Stimulated activated CD4-positive, alpha-beta T cell treated with anti-CD3 and anti-CD28 coated beads, Interleukin-15, amount 100 ng/mL, for 48 hours (primary cell): ENCODE measurements at places on chromosomes 3 and 15.

- DNase-seq = no peak
Observed at GRCh38 chr3:58353722-58354553, 21.2 kb downstream of the PXK start.

- no peak for DNase-seq
Observed at GRCh38 chr3:19256313-19256712, 108.0 kb downstream of the KCNH8 start.

- DNase-seq = no peak
Observed at GRCh38 chr3:108225221-108225620, 3.0 kb upstream of the IFT57 start.

- DNase-seq = no peak
Observed at GRCh38 chr3:195802795-195803194, 8.9 kb downstream of the MUC4 start.

GRCh38 chr3:185151964-185152409 lies 873 bp downstream of the C3orf70 start:
- DNase-seq = no peak

GRCh38 chr15:29805043-29805707 lies 17.1 kb downstream of the TJP1 start:
- DNase-seq = no peak
